ENCODE measurements at places on chromosomes 1 and 21.

- no peak for DNase-seq
Measured at GRCh38 chr1:54282101-54282847, 82.3 kb downstream of the MRPL37 start.

- no peak for DNase-seq
Measured at GRCh38 chr21:38325731-38326420, 69.1 kb downstream of the KCNJ15 start.

DNA sequence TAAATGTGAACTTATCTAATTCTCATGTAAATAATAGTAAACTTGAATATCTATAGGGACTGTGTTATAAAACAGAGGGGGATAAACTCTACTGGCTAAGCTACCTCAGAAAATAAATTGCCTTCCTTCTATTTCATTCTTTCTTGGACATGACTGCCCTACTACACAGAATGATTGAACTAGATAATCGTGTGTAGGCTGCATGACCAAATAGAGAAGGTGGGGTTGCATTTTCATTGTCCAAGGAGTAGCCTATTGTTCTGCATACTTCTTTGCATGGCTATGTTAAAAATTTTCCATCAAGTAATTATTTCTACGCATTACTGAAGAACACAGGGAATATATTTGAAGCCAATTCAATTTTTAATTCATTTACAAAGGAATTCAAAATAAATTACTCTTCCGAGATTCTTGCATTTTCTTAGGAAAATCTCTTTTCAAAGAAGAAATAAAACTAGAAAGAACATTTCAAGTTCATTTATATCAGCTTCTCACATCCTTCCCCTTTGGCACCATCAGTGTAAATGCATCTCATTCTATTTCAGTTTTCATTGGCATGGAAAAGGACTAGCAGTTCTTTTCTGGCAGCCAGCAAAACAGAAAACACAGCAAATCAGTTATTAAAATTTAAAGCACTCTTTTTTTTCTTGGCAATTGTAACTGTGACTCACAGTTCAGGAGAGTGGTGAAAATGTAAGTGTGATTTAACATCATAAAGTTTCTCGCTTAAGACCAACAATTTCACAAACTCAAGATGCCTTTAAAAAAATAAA lies 714.7 kb downstream of the NCAM2 start:
- no peak for DNase-seq

DNA sequence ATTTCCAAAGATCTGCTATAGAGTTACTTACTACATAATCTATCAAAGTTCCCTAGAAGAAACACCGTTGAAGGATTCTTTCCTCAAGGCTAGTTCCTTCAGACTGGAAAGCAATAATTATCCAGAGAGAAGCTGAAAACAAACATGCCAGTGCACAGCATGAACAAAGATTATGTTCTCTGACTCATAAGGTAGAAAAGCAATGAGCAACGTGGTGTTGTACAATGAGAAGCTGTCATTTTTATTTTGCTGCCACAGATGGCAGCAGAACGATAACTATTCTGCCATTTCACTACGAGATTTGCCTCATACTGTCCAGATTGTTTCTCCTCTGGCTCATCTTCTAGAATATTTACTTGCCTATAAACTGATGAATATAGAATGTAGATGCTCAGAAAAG lies 10.7 kb downstream of the EXTL2 start:
- no peak for DNase-seq

DNA sequence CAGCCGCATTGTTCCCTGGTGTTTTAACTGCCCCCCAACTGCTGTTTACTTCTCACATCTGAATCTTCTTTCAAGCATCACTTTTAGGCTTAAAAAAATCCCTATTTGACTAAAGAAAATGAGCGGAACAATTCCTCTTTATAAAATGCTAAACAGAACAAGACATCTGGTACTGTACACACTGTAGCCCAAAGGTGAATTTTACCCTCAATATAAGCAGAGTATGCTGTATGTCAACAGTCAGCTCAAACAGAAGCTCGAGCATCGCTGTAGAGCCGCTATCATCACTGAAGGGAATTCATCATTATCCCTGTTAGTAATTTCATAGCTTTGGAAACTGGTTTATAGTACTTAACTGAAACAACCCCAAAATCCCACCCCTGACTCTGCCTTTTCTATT lies 85.3 kb downstream of the LRRC8D start:
- no peak for DNase-seq

GRCh38 chr1:156582388-156583017 lies 3.0 kb downstream of the TTC24 start:
- DNase-seq: no peak

GRCh38 chr1:1137256-1138045 lies 21.6 kb upstream of the C1orf159 start:
- peak; percentile 91 for DNase-seq

DNA sequence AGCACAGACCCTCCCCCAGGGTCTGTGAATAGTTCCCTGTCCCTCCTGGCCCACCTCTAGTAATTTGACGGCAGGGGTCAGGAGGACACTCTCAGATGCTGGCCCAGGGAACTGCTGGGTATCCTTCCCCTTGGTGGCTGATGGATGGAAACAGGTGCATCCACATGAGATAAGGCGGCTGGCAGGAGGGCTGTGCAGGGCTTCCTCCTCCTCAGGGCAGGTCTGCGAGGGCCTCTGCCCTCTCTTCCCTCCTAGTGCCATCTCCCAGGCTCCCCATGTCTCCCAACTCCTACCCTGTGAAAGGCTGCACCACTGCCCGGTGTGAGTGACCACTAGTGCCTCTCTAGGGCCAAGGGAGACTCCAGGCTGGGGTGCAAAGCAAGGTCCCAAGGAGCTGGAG lies 123.9 kb downstream of the GLIS1 start:
- no peak for DNase-seq

DNA sequence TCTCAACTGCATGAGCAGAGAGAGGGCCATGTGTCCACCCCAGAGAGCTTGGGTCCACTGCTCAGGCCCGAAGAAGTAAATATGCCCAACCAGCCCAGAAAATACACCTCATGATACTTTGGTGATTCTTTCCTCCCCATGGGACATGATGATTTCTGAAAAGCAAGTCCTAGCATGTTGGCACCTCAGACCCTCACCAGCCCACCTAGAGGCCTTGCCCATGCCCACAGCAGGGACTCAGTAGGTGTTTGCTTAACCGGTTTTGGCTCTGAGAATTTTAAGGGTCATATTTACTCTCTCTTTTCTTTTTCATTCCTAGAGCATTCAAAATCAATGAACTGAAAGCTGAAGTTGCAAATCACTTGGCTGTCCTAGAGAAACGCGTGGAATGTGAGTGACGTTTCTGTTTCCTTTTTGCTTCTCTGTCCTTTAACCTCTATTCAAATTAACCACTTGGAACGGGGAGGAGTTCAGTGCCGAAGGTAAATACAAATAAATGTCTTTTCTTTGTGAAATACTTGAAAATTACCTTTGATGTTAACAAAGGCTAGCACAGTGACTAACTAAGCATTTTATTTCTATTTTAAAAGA lies 79.7 kb downstream of the PDE9A start:
- DNase-seq: no peak

DNA sequence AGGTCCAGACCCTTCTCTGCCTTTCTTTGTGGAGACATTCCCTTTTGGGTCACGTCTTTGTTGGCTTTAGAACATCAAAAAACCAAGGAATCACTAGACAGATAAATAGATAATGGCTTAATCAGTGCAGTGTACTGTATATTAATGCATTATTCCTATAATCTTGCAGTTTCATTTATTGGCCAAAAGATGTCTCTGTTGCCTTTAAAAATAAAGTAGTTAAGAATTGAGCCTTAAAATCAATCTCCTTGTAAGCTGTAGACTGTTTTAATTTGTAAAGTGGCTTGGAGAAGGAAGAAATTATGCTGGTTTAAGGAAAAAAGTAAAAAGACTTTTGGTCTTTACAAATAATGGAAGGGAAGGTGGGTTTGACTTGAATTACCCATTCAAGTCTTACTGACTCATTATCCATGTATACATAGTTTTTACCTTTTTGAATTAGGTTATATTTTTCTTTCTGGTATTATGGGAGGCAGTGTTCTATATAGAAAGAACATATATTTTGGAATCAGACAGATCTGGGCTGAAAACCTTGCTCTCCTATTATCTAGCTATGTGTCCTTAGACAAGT lies 84.6 kb downstream of the VPS13D start:
- DNase-seq: no peak

DNA sequence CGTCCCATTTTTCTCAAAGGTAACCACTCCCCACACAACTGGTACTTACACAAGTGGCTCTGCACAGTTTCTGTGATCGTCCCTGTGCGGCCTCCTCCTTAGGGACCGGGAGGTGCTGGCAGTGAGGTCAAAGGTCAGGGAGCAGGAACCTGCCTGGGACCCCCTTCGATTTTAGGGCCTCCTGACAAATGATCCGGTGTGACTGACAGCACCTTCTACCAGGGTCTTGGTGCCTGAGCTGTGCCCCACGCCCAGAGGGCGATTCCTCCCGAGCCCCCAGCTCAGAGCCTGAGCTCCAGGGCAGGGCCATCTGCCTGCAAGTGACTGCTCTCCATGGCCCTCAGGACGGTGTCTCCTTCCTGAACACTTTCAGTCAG lies 11.8 kb upstream of the TMEM240 start:
- DNase-seq: no peak

DNA sequence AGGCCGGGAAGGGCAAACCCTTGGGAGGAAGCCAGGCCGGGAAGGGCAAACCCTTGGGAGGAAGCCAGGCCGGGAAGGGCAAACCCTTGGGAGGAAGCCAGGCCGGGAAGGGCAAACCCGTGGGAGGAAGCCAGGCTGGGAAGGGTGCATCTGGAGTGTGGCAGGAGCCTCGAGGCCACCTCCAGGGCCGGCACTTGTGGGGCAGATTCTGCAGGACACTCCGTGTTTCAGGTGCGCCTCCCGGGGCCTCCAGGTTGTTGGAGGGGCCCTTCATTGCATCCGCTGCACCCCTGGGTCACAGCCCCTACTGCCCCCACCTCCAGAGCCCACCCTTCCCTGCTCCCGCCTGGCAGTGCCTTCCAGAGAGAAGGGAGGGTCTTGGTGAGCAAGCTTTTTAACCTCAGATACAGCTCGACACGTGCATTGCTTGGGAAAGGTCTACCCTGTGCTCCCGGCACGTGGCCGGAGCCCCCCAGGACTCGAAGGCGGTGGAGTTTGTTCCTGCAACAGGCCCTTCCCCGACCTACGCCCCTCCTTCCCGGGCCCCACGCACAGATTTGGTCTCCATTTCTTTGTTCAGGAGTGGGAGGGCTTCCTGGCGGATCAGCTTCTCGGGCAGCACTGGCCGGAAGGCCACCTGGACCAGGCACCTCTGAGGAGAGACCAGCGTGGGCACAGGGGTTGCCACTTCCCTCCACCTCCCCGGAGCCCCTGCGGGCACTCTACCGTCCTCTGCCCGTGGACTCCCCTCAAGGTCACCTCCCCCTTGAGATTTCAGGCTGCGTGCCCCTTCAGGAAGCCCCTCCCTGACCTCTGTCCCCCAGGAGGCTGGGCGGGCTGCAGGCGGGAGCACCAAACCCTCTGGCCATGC lies 9.4 kb upstream of the TMEM52 start:
- no peak for DNase-seq

DNA sequence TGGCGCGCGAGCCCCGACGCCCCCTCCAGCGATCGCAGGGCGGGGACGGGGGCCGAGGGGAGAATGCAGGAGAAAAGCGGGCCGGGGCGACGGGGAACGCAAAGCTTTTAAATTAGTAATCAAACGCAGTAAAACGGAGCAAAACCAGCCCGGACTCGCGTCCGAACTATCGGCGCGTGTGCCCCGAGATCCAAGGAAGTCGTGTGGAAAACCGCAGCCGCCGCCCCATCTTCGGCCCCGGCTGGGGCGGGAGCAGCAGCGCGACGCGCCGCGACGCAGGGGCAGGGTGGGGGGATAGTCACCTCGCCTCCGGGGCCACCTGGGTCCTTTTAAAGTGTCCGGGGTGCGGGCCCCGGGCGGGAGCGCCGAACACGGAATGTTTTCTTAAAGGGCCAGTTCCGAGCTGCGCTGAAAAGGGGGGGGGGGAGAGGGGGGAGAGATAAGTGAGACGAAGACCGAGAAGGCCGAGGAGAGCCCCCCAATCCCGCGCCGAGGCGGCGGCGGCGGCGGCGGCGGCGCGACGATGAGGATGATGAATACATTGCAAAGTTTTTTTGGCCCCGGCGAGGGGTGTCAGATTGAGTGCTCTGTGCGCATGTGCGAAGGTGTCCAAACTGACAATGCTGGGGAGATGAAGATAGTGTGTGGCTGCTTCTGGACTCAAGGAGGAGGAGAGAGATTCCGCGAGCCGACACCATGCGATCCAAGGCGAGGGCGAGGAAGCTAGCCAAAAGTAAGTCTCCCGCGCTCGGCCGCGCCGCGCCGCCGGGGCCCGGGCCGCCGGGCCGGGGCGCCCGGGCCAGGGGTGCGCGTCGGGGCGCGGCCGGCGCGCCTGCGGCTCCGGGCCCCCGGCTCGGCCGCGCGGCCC lies at the start of gene PRDM16:
TSS of gene PRDM16 (plus strand) at position 640 of the 868 bp plus-strand sequence. CDS start at position 697, 57 bp downstream.
- peak; percentile 67 for DNase-seq
